Left cardiac atrium (tissue), 4 donors: ENCODE measurements at places on chromosomes 6 and 20. TPM values are rescaled to one million over a fixed set of nuclear protein-coding genes. Genes with fewer than 3 reads are reported as not detected.
A peak's percentile ranks its signal among the peaks of the same experiment; 100 is the strongest.

DNA sequence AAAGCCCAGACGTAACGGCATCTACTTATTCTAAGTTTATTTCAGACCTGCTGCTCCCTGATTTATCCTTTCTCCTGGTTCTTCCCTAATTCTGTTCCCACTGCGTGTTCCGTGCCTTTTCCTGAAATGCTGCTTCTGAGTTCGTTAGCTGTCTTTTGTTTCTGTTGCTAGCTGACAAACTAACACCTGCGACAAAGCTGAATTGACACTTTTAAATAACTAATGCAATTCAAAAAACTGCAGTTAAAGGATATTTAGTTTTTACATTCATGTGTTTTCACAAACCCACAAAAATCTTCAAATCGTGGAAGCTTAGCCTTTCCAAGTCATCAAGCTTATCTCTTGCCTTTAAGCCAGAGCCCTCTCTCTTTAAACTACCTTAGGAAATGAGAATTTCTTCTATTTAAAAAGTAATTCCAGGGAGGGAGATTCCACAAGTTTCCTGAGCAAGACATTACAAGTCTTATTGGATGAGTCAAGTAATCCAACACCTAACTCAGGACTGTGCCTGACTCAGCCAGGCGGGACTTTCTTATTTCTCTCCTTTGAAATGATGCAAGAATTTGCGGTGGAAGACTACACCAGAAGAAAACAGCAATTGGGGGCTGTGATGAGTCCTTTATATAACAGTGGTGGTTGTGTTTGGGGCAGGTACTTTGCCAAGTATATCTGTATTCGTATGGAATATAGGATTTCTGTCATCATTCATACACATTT, 6.3 kb downstream of the ADTRP start:
- DNase-seq, result no peak

DNA sequence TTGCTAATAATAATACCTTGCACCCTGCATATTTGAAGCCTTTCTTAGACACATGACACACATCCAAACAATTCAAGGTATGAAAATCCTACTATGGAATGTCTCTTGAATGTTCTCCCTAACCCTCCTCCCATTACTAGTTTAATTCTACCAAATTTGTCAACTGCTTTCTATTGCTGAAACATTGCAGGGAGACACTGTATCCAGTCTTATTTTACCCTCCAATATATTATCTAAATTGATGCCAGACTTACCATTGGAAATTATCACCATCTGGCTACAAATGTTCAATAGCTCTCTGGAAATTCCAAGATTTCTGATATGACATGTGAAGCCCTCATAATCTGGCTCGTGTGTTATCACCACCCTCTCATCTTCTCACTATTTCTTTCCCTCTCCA, 1027.3 kb upstream of the CITED2 start:
- DNase-seq, result no peak

- no peak for DNase-seq
Observed at GRCh38 chr6:12034837-12035236, 22.7 kb downstream of the HIVEP1 start.

DNA sequence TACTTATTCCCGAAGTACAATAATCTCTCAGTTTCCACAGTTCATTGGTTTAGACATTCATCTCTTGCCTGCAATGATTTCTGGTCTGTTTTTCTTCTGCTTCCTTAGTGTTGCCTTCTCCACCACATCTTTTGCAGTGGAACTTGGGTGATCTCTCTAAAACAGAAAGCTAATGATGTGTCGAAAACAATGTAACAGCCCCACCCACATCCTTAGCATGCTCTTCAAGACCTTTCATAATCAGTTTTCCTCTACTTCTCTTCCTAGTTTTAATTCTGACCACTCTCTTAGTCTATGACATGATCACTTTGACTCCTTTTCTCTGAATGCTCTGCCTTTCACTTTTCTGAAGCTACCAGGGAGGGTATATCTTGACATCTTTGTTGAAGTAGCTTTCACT, 1007.9 kb upstream of the CITED2 start:
- DNase-seq, result no peak

DNA sequence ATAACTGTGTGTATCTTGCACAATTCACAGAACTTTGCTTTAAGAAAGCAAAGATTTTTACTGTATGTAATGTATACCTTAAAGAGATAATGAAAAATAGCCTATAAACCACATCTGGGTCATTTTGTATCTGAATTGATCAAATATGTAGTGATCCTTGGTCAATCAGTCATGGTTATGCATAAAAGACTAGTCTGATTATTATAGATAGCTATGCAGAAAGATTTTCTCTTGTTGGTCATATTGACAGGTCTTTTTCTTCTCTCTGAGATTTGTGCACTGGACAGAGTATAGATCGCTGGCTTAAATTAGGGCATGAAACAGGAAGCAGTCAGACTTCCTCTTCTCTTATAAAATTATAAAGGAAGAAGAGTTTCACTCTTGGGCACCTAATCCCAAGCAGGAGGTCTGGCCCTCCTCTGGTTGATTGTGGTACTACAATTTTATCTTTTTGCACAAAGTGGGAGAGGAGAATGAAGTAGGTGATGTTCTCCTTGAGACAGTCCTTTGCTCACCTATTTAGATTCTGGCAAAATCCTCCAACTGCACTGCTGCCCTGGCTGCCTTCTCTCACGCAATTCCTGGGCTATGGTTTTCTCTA, 380.9 kb upstream of the RGS17 start:
- DNase-seq, result no peak

DNA sequence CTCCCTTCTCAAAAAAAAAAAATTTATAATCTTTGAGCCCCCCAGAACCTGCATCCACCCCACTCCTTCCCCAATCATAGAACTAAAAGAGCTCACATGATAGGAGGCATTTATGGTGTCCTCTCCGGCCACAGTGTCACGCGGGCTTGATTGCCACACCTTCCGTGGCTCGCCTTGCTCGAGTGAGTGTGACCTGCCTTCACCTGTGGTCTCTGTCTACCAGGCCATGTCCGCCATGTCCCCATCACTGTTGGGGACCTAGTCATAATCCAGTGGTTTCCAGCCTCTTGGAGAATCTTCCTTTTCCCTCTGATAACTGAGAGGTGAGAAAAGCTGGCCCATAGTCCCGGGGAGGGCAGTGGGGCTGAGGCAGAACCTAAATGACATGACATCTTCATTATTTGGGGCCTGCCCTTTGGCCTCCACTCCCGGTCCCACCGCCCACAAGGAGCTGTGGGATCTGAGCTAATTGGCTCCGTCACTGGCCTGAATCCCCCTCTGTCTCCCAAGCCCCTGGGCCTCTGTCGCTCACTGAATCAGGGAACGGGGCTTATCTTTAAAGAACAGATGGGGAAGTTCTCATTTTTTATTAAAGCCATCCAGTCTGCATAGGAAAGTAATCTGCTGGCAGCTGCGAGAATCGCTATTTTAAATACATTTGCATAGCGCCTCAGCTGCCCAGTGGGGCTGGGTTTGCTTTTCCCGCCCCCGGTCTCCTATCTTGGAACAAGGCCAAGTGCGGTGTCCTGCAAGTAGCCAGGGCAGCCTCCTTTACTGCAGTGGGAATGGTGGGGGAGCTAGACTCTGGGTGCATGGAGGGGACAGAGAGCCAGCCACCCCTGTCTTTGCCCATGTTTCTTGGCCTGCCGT, 197.6 kb upstream of the PMEPA1 start:
- DNase-seq, result peak; percentile 30

DNA sequence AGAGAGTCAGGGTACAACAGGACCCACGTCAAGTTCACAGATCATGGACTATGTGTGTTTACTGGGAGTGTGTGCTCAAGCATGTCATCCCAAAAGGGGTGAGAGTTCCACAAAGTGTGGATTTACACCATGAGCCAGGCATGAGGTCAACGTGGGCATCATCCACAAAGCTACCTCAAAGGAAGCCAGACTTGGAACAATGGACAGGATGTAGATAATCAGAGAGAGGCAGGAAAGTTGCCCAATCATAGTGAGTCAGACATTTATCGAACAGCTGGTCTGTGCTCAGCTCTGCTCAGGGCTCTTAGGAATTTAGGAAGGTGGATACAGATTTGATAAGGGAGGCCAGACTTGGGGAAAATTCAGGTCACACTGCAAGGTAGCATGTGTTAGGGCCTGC, 317.2 kb upstream of the CDYL start:
- DNase-seq, result peak; percentile 37

DNA sequence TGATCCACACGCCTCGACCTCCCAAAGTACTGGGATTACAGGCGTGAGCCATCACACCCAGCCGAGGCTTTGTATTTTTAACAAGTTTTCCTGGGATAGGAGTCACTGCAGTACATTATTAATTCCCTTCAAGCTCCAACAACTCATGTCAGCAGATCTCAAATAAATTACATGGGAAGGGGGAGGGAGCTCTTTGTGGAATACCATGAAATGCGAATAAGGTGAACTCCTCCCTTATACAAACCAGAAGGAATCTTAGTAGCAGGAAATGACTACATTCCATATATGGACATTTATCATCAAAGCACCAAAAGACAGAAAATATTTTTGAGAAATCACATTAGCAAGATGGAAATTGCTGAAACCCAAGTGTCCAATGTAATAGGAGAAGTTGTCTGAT, 2.9 kb downstream of the GSS start:
- no peak for DNase-seq

DNA sequence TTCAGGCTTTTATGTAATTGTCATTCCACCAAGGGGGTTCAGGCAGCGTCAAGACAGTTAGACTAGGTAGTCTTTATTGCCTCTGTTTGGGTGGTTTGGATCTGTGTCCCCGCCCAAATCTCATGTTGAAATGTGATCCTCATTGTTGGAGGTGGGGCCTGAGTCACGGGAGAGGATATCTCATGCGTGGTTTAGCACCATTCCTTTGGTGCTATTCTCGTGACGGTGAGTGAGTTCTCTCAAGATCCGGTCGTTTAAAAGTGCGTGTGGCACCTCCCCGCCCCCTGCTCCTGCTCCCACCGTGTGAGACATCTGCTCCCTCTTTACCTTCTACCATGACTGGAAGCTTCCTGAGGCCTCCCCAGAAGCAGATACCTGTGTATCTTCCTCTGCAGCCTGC, 51.3 kb upstream of the FOXC1 start:
- DNase-seq, result no peak

DNA sequence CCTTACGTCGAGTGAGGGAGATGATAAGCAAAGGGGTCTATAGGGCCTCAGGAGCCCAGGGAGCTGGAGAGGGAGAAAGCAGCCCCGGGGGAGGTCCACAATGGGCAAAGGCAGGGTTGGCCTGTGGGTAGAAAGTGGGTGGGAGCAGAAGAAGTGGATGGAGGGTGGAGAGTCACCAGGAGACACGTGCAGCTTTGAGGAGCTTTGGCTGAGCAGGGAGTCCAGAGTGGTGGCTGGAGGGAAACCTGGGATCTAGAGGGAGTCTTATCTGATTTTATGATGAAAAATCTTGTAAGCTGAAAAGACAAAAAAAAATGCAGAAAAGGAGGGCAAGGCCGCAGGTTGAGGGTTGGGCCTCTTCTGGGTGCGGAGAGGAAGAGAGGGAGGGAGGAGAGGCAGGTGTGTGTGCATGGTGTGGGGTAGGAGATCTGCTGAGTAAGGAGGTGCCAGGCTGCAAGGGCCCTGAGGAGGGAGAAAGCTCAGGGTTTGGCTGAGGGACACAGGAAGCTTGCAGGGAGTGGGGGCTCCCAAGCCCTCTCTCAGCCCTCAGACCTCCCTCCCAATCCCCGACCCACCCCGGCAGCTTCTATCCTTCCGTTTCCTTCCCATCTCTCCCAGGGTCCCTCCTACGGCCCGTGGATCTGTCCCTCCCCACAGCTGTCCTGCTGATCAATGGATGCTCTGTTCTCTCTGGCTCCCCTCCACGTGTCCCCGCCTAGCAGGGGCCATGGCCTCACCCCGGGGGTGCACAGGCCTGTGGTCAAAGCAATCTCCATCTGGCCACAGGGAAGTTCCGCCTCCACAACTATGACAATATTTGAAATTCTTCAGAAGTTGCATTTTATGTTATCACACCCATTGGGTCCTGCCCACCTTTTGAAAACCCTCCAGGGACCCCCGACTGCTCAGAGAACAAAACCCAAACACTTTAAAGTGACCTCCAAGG, 17.1 kb upstream of the BPI start:
- DNase-seq, result peak; percentile 57

GRCh38 chr6:40999569-40999968, 39.5 kb downstream of the UNC5CL start:
- DNase-seq, result peak; percentile 73

- no peak for DNase-seq
Observed at GRCh38 chr20:29740601-29740950, 1516.9 kb upstream of the DEFB115 start.

- no peak for DNase-seq
Observed at GRCh38 chr20:34829191-34829590, 3.7 kb upstream of the NCOA6 start.

GRCh38 chr20:24720957-24721356, 228.1 kb upstream of the CST7 start:
- DNase-seq, result no peak

GRCh38 chr20:39777610-39778009, 815.5 kb downstream of the DHX35 start:
- DNase-seq, result no peak

TMEM14B gene
- total RNA-seq, result 91.3 TPM

HMGN3 gene
- 120 TPM for total RNA-seq

TMEM200A gene
- 0.65 TPM for total RNA-seq

SRSF3 gene
- total RNA-seq, result 201 TPM

WFDC8 gene
- not detected for total RNA-seq

TCF15 gene
- total RNA-seq, result 7.3 TPM
